ENCODE measurements at places on chromosomes 7 and 10. TPM values are rescaled to one million over a fixed set of nuclear protein-coding genes. Genes with fewer than 3 reads are reported as not detected.

The WASL gene
- total RNA-seq = 8.0 TPM

The RPS24 gene
- 890 TPM for total RNA-seq

The AQP1 gene
- total RNA-seq = 0.08 TPM

The ZNF775 gene
- 2.5 TPM for total RNA-seq

The SLC29A4 gene
- 3.2 TPM for total RNA-seq

The NAT16 gene
- not detected for total RNA-seq

The ZNF365 gene
- total RNA-seq = 0.15 TPM

The ANKRD7 gene
- 0.45 TPM for total RNA-seq

The HBP1 gene
- total RNA-seq = 63.5 TPM

The TRIM74 gene
- 1.5 TPM for total RNA-seq

The TFR2 gene
- 39.4 TPM for total RNA-seq

The VSTM2A gene
- not detected for total RNA-seq

The DENND2A gene
- total RNA-seq = not detected

The C10orf67 gene
- total RNA-seq = 0.21 TPM

All from activated T-helper 17 cell treated with anti-CD3 and anti-CD28 coated beads, Interleukin-2, amount 50 U/mL, for 72 hours (primary cell).